GM10248 (cell line): ENCODE measurements at places on chromosomes 6 and 20.

DNA sequence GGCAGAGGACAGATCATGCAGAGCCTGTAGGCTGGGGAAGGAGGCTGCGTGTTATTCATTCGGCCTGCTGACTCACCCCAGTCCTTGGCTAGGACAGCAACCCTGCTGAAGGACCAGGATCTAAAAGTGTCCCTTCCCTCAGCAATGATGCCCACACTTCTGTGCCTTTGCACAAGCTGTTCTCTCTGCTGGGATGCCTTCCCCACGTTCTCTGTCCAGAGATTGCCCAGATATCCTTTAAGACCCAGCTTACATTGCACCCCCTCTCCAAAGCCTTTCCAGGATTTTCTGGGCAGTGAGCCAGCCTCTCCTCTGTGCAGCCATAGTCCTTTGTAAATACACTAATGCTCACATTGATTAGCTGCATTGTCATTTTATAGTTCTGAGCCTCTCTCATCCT lies 99.3 kb upstream of the CHD6 start:
- DNase-seq = no peak

- DNase-seq = no peak
Measured at GRCh38 chr20:5033566-5033965, 32.3 kb upstream of the SLC23A2 start.

DNA sequence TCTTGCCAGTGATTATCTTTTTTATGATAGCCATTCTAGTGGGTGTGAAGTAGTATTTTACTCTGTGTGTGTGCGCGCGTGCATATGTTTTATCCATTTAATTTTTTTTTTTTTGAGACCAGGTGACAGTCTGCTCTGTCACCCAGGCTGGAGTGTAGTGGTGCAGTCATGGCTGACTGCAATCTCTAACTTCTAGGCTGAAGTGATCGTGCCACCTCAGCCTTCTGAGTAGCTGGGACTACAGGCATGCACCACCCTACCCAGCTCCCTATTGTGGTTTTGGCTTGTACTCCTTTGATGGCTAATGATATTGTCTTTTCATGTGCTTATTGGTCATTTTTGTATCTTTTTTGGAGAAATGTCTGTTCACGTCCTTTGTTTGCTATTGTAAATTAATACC lies 33.3 kb downstream of the ITCH start:
- no peak for DNase-seq

DNA sequence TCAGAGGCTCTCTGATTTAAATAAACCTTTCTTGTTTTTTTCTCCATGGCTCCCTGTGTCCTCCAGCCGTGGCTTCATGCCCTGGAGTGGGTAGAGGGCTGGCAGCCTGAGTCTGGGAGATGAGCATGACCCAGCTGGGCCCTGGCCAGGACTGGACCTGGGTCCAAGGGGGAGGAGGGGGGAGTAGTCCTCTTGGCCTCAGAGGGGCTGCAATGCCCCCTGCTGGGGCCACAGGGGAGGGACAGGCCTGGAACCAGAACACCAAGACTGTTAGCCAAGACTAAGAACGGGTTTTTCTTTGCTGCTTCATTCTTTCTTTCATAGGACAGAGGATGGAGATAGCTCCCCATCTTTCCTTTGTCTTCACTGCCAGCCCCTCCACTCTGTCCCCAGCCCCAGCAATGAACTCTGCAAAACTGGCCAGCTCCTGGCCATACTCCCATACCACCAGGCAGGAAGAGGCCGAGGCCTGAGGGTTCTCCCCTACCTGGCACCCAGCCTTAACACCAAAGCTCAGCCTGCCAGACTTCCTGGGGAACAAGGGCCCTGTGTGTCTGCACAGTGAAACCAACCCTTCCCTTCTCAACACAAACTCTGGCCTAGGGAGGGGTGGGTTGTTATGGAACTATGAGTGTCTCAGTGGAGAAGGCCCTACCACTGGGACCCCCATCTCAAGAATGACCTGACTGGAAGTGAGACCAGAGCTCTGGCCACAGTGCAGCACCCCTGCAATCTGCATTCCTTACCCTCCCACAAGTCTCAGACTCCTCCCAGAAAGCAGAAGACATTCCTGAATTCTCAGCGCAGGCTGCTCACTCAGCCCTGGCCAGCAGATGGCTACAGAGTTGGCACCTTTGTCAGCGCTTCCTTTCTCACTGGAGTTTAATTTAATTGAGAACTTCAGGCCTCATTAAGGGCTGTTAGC lies 11.0 kb downstream of the SLC29A1 start:
- DNase-seq = no peak

DNA sequence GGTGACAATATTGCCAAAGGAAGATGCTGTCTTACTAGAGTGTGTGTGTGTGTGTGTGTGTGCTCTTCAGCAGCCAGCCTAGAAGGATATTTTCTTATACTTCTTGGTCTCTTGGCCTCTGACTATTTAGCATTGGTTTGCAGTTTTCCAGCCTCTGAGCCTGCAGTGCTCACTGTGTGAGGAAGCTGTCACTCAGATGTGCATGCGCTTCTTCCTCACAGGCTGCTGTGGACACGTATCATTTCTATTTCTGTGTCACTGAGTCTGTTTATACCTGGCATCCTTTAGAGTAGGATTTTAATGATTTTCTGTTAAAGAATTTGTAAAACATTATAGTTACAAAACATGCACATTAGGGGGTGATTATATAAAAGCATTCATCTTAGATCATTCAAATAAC lies 83.3 kb downstream of the ALDH8A1 start:
- DNase-seq = no peak

GRCh38 chr6:55088902-55089301 lies 85.4 kb upstream of the HCRTR2 start:
- DNase-seq = no peak

- DNase-seq = no peak
Measured at GRCh38 chr20:23258747-23259121, 91.9 kb upstream of the NXT1 start.

GRCh38 chr6:34243131-34243771 lies 5.6 kb downstream of the SMIM29 start:
- no peak for DNase-seq

DNA sequence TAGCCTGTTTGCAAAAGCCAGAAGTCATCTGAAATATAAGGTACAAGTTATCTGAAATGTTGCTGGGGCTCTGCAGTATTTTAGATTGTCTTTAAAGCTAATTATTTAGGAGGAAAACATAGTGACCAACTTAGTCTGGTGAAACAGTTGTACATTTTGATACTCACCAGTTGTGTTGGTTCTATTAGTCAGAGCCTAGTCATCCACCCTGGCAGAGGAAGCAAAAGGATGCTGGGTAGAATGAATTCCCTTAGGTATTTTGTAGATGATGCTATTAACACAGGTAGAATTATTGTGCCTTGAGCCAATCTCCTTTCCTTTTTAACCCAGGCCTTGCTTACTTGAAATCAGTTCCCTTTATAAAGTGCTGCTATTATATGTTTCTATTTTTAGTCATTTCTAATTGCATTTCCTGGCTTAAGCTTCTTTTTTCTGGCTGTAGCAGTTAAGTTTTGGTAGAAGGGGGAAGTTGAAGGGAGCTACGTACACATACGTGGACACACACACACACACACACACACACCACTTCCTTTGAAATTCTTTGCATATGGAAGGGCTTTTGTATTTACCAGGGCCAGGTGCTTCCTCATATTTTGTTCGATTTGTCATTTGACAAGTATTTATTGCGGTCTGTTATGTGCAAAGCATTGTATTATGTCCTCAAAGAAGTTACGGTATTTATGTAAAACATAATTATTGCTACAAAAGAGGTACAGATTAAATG lies 82.4 kb downstream of the RTN4IP1 start:
- no peak for DNase-seq

DNA sequence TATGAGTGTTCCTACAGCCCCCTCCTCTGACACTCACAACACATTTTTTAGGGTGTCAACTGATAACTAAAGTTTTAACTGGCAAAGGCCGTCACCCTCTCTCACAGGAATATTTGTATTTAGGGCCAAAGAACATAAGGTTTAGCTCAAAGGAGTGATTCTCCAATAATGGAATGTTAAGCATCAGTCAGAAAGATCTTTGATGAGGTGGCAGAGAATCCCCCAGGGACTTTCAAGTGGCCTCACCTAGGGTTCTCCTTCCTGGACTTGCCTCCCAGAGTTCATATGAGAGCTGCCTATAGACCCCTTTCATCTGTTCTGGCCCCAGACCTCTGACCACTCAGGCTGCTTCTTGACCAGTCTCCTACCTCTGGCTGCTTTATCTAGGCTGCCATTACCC lies 7.4 kb upstream of the SCUBE3 start:
- no peak for DNase-seq

GRCh38 chr6:8570256-8570920 lies 135.0 kb upstream of the SLC35B3 start:
- DNase-seq = no peak

DNA sequence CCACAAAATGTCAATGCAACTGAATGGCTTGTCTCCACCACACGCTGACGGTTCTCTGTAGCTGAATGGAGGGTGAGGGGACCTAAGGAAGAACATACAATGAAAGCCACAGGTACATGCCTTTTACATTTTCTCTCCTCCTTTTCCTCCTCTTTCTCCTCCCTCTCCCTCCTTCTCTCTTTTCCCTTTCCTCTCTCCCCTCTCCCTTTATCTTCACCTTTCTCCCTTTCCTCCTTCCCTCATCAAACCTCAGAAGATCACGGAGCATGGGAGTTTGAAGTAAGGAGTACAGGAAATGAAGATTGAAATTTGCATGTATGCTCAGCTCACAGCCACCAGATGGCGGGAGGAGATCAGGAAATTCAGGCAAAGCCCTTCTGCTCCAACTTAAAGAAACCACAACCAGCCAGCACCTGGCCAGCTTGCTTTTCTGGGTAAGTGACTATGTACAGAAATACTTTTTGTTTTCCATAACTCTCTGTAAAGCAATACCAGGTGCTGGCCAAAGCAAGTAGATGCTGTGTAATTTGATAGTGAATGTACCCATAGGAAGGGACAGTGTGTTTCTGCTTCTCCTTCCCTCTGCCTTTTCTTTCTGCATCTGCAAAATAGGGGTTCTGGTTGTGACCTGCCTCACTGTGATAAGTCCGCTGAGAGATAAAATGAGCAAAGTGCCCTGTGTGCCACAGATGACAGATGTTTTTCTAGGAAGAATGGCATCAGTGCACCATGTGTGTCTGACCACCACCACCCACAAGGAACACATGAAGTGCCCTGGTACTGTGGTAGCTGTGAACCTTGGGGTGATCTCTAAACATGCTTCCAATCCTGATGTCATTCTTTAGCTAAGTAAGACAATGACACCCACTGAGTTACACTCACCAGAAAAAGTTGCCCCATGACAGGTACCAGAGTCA lies 18.6 kb upstream of the FOXO3 start:
- peak; percentile 61 for DNase-seq

DNA sequence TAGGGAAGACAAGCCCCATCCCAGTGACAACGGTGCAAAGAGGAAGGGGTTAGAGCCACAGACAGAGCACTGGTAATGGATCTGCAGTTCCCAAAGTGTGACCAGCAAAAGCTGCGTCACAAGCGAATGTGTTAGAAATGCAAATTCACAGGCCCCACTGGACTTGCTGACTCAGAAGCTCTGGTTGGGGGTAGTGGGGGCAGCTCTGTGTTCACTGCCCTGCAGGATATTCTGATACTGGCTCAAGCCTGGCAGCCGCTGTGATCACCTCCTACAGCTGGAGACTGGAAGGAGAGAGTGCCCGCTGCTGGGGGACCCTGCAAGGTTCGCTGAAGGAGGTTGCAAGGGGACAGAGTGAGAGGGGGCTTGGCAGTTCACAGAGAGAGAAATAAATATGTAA lies 179.7 kb upstream of the CDH4 start:
- no peak for DNase-seq

DNA sequence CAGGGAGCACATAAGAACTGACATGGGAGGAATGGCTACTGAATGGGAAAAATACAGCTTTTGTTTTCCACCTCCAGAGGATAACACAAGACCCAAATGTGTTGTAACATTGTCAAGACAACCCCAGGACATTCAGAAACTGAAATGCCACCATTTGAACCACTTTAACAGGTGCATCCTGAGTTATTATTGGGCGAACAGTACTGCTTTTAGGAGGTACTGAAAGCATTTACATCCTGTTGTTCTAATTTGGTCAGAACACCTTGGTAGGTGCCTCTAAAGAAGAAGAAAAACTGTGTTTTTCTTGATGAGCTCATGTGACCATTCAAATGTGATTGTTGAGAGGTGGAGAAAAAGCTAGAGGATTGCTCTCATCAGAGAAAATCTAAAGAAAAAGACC lies 6.4 kb upstream of the TXNDC5 start:
- DNase-seq = no peak

DNA sequence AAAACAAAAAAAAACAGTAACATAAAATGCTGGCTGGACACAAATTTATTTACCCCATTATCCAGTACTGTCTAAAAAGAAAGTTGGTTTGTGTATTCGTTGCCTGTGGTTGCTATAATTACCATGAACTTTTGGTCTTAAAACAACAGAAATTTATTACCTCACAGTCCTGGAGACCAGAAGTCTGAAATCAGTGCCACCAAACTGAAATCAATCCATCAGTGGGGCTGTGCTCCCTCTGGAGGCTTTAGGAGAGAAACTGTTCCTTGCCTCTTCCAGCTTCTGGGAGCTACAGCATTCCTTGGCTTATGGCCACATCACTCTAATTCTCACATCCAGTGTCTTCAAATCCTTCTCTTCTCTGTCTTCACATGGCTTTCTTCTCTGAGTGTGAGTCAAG lies 79.4 kb downstream of the SNX5 start:
- no peak for DNase-seq

DNA sequence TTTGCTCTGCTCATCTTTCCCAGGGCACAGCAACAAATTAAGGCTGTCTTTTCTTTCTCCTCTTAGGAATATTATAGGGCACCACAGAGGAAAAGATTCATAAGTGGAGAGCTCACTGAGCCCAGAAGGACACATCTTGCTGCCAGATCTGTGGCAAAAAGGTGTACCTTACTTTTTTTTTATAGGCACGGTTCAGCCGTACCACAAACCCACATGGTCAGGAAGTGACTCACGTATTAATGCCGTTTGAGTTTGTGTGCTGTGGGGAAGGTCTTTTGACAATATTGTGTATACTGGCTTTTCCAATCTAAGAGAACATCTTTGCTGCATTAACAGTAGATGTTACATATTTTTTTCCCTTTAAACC lies 28.4 kb downstream of the PAQR8 start:
- DNase-seq = peak; percentile 32

DNA sequence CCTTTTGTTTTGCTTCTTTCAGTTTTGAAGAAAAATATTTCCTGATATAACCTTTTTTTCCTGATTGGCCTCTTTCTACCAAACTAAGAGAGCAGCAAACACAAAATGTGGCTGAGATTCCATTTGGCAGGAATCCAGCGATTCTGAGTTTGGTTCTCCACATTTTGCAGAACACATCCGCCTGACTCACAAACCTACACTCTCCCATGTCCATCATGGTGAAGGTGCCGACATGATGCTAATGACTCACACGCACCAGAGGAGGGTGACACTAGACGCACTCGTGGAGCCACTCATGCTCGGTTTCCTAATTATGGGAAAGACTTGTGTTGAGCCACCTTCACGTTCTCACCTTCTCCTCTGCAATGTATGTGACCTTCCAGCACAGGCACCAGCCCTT lies 45.9 kb upstream of the DUSP22 start:
- no peak for DNase-seq
